ENCODE measurements at places on chromosomes 12 and 14.

- no peak for DNase-seq
Observed at GRCh38 chr12:95699579-95699978, 91.0 kb downstream of the NTN4 start.

DNA sequence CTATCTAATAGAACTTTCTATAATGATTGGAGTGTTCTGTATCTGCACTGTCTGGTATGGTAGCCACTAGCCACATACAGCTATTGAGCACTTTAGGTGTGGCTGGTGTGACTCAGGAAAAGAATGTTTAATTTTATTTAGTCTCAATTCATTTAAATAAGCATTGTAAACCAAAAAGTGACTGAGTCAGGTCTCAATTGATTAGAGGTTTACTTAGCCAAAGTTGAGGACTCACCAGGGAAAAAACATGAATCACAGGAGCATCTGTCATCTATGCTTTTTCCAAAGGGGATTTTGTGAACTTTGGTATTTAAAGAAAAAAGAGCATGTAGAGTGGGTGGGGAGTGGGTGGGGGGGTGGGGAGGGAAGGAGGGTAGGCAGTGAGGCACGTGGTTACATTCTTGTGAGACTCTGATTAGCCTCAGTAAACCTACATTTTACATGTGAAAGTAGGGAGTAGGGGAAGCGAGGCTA is 473.1 kb downstream of the ATP23 start:
- DNase-seq = no peak

DNA sequence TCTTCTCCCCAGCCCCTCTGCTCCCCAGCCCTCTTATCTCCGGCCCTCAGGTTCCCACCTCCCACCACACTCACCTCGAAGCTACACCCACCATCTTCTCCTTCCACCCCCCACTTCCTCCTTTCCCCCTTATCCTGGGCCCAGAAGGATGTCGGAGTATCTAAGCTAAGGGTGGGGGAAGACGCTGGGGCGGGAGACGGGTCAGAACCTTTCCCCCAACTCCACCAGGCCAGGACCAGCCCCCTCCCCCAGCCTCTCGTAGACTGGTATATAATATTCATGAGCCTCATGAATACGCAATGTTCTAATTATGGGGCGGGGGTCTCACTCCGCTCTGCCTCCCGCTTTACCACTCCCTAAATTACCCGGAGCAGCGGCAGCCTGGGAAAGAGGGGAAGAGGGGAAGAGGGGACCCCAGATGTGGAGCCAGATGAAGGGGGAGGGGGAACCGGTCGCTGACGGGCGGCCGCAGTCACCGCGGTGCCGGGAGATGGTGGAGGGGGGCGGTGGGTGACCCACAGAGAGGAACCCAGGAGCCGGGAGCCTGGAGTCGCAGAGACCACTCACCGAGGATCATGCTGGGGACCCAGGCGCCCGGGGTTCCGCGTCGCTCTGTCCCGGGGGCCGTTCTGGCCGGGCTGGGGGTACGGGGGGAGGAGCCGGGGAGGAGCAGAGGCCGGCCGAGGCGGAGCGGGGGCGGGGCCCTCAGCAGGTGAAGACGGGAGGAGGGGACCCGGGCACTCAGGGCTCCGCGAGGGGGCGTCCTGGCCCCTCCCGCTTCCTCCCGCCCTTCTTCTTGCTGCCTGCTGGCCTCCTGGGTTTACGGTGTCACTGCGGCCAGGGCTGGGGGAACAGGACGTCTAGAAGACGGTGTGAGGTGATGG is 6.4 kb upstream of the ZNF385A start:
- peak; percentile 62 for DNase-seq

DNA sequence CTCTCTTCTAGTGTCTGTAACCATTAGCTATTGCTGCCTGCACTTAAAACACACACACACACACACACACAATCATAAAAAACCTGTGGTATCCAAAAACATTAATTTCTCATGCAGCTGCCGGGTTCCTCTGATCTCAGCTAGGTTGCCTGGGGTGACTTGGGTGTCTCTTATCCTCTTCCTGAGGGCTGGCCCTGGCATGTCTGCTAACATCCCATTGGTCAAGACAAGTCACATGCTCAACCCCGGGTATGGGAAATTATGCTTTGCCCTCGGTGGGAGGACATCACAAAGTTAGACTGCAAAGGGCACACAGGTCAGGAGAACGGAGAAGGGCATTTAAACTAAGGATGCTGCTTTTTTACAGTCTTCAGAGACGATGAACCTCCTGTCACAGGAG is 55.7 kb downstream of the TRPV4 start:
- peak; percentile 26 for DNase-seq

- no peak for DNase-seq
Observed at GRCh38 chr14:65356327-65356836, 56.1 kb upstream of the FUT8 start.

DNA sequence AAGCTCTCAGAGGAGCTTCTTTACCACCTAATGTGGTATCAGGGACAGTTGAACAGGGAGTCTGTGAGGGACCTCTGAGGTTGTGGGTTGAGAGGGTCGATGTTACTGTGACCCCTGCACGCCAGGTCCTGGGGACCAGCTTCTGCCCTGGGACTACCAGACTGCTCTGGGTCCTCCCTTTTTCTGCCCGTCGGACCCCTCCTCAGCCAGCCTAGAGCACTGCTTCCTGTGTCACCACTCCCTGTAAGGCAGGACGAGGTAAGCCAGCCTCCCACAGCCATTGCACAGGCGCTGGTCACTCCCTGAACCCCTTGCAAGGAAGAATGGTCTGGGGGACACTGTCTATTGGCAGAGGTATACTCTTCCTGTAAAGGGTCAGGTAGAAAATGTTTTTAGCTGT is 38.1 kb downstream of the SYNE3 start:
- no peak for DNase-seq

- DNase-seq = no peak
Observed at GRCh38 chr14:68962681-68963080, 16.4 kb downstream of the ACTN1 start.

GRCh38 chr14:78048120-78048519 is 122.1 kb upstream of the NRXN3 start:
- DNase-seq = no peak

DNA sequence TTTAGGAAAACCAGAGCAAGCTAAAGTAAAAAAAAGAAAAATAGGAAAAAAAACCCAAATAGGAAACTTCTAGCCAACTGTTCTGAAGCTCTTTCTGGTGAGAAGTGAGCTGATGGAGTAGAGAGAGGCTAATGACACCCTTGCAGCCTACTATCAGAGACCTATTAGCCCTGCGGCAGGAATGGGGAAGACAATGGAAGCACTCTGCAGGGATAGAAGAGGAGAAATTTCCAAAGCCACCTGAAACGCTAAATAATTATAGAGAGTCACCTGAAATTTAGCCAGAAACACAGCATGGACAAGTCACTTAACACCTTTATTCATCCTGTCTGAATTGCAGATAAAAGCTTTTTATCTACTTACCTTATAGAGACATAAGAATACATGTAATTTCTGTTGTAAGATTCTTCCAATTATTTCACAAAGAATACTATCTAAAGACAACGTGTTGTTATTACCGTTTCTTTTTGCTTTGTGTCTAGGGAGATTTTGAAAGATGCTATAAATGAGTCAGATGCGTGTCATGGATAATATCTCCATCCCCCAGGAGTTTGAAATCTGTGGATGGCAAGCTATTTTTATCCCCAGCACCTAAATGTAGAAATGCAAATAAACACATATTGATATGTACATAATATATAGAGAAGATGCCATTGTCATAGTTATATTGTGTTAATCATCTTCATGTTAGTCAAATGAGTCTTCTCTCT is 138.6 kb downstream of the TPH2 start:
- DNase-seq = no peak

GRCh38 chr14:51546603-51547258 is 105.0 kb upstream of the FRMD6 start:
- no peak for DNase-seq

GRCh38 chr12:67541625-67541991 is 106.9 kb upstream of the DYRK2 start:
- peak; percentile 23 for DNase-seq

Measured in central memory CD4-positive, alpha-beta T cell (primary cell).